ENCODE measurements at places on chromosomes 6 and 20. TPM values are rescaled to one million over a fixed set of nuclear protein-coding genes. Genes with fewer than 3 reads are reported as not detected.

- no peak for DNase-seq
- peak overlapping the region; percentile 62 for H3K4me3 ChIP-seq
- no peaks in the 10 kb centered on the region for H3K27me3 ChIP-seq
- peaks cover 9% of the 10 kb centered on the region for H3K36me3 ChIP-seq
- peak overlapping the region; percentile 83 for H3K27ac ChIP-seq
- peaks cover 37% of the 10 kb centered on the region for H3K4me1 ChIP-seq
These were observed 21.3 kb downstream of the STAU1 start for GRCh38 chr20:49166534-49167449.

GRCh38 chr6:140434761-140435160, 1060.3 kb upstream of the CITED2 start:
- H3K4me3 ChIP-seq: no peak overlapping the region
- H3K4me1 ChIP-seq: no peaks in the 10 kb centered on the region
- H3K27me3 ChIP-seq: no peaks in the 10 kb centered on the region
- no peaks in the 10 kb centered on the region for H3K36me3 ChIP-seq
- no peak for DNase-seq
- no peak overlapping the region for H3K27ac ChIP-seq

DNA sequence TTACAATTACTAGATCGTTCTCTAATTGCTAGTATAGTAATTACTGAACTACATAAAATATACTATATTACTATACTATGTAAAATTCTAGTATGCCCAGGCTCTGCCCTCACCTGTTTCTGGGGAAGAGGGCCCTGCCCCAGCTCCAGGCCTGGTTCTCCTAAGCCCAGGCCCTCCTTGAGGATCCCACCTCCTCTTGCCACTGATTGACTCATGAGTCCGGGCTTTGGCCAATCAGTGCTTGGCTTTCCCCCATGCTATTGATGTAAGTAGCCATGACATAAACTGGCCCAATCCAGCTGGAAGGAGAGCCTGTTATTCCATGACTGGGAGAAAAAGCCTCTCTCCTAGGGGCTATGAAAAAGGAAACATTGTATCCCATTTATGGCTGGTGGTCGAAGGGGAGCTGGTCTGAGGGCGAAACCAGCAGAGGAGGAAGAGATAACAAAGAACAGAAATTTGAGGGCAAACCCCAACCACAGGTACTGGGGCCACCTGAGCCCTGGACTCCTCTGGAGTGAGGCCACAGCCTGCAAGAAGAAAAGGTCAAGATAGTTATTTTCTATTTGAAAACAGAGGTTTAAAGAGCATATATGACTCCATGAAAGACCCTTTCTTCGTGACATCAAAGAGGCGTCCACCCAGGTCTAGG, 129.3 kb upstream of the CD93 start:
- H3K27ac ChIP-seq: no peak overlapping the region
- H3K4me1 ChIP-seq: no peaks in the 10 kb centered on the region
- H3K4me3 ChIP-seq: no peak overlapping the region
- no peaks in the 10 kb centered on the region for H3K27me3 ChIP-seq
- no peak for DNase-seq

GRCh38 chr6:89605861-89606260, 32.7 kb downstream of the LYRM2 start:
- H3K4me1 ChIP-seq: no peaks in the 10 kb centered on the region
- no peaks in the 10 kb centered on the region for H3K36me3 ChIP-seq
- H3K4me3 ChIP-seq: no peak overlapping the region
- DNase-seq: no peak
- no peak overlapping the region for H3K27ac ChIP-seq

Gene TENT5A
- polyA plus RNA-seq: 0.72 TPM

GRCh38 chr6:87806635-87807034, 104.6 kb upstream of the AKIRIN2 start:
- no peaks in the 10 kb centered on the region for H3K36me3 ChIP-seq
- peaks cover 28% of the 10 kb centered on the region for H3K4me1 ChIP-seq
- no peak for DNase-seq
- peak overlapping the region; percentile 65 for H3K27ac ChIP-seq
- no peaks in the 10 kb centered on the region for H3K27me3 ChIP-seq
- no peak overlapping the region for H3K4me3 ChIP-seq

Gene RNF182
- polyA plus RNA-seq: not detected
